ENCODE measurements at places on chromosomes 4 and X. TPM values are rescaled to one million over a fixed set of nuclear protein-coding genes. Genes with fewer than 3 reads are reported as not detected.

LNX1 gene
- total RNA-seq = 7.3 TPM

SLITRK4 gene
- total RNA-seq = 4.0 TPM

PCDH19 gene
- 0.89 TPM for total RNA-seq

SLC4A4 gene
- total RNA-seq = 2.3 TPM

GRCh38 chr4:102252171-102252570, 93.1 kb downstream of the SLC39A8 start:
- H3K27me3 ChIP-seq = no peaks in the 10 kb centered on the region
- H3K4me1 ChIP-seq = no peaks in the 10 kb centered on the region
- no peak for DNase-seq
- H3K36me3 ChIP-seq = no peaks in the 10 kb centered on the region

DNA sequence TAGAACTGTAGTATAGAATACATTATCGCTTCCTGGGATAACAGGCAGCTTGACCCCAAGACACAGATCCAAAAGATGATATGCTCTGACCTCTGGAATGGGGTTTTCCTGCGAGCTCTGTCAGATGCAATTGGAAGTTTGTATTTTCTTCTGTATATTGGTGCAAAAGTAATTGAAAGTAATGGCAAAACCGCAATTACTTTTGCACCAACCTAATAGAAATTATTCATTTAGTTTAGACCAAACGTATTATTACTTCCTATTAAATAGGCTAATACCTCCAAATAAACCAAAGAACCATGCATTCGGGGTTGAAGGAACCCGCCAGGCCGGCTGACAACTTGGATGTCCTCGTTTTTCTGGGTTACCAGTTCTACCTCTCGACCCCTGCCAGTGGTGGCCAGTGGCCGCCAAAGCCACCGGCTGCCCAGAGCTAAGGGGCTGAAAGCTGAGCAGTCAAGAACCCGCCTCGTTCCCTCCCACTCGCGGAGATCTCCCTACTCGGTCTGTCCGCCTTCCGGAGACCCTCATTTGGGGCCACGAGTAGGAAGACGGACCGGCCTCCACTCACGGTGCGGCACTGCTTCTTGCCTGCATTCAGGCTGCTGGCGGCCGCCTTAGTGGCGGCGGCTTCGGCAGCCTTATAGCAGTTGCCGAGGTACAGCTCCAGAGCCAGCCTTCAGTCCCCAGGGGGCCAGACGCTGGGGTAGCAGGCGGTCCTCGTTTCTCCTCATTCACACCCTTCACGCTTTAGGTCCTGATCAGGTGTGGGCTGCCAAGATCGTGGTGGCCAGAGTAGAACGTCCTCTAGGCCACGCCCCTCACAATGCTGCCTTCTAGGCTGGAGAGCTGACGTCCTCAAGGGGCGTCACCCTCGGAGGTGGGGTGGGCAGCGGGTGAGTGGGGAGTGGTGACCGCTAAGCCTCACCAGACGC, 121.9 kb downstream of the RBMX2 start:
- H3K36me3 ChIP-seq = no peaks in the 10 kb centered on the region
- no peaks in the 10 kb centered on the region for H3K4me1 ChIP-seq
- no peak overlapping the region for H3K27ac ChIP-seq
- H3K27me3 ChIP-seq = no peaks in the 10 kb centered on the region
- DNase-seq = peak; percentile 70
- peak overlapping the region; percentile 68 for H3K4me3 ChIP-seq

- H3K4me3 ChIP-seq = no peak overlapping the region
- no peak for DNase-seq
- H3K27me3 ChIP-seq = no peaks in the 10 kb centered on the region
- H3K36me3 ChIP-seq = no peaks in the 10 kb centered on the region
These were observed 29.5 kb downstream of the ARHGAP10 start for GRCh38 chr4:147761218-147761883.

- no peaks in the 10 kb centered on the region for H3K27me3 ChIP-seq
- H3K4me3 ChIP-seq = no peak overlapping the region
- no peak overlapping the region for H3K27ac ChIP-seq
- no peaks in the 10 kb centered on the region for H3K36me3 ChIP-seq
- no peak for DNase-seq
These were observed 127.0 kb upstream of the CASK start for GRCh38 chrX:42050345-42050744.

DNA sequence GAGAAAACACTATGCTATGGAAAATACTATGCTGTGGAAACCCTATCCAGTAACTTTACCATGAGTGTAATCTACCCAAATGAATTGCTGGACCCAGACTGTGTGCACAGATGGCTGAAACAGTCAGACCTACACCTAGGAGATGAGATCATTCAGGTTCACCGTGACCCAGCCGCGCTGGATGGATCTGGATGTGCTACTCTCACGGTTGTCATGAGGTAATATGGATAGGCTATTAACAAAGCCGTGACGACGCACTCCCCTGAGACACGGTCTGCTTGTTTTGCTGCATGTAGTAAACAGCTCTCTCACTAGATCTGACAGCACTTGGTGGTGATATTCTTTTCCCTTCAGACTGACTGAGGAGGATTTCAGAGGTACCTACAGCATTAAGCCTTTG, 832.5 kb upstream of the GRID2 start:
- DNase-seq = no peak
- no peaks in the 10 kb centered on the region for H3K27me3 ChIP-seq
- no peaks in the 10 kb centered on the region for H3K36me3 ChIP-seq
- H3K4me1 ChIP-seq = no peaks in the 10 kb centered on the region
- H3K4me3 ChIP-seq = no peak overlapping the region

GRCh38 chr4:53671757-53672156, 80.5 kb upstream of the LNX1 start:
- H3K4me3 ChIP-seq = no peak overlapping the region
- H3K36me3 ChIP-seq = no peaks in the 10 kb centered on the region
- no peaks in the 10 kb centered on the region for H3K4me1 ChIP-seq

DNA sequence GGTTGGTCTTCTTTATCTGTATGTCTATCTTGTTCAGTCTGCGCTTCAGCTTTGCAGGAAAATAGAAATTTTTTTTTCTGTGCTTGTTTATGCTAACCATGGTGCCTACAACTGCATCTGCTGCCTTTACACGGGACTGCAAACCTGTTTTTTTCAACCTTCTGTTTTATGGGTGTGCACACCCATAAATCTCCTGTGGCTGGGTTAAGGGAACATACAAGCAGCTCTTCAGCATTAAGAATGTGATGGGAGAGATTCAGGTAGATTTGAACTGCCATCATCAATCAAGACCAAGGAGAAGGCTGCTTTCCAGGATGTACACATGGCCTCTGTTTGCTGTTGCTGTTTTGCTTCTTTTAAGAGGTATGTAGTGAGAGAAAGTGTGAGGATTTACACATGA, 502.9 kb downstream of the ANKRD50 start:
- no peaks in the 10 kb centered on the region for H3K27me3 ChIP-seq
- H3K27ac ChIP-seq = no peak overlapping the region
- H3K36me3 ChIP-seq = no peaks in the 10 kb centered on the region

- H3K27ac ChIP-seq = no peak overlapping the region
- no peak for DNase-seq
- no peak overlapping the region for H3K4me3 ChIP-seq
- H3K36me3 ChIP-seq = no peaks in the 10 kb centered on the region
These were observed 53.8 kb downstream of the ZFYVE28 start for GRCh38 chr4:2364654-2365053.

GRCh38 chrX:20452487-20452886, 185.8 kb upstream of the RPS6KA3 start:
- H3K4me1 ChIP-seq = no peaks in the 10 kb centered on the region
- no peaks in the 10 kb centered on the region for H3K36me3 ChIP-seq
- H3K27ac ChIP-seq = no peak overlapping the region
- no peak overlapping the region for H3K4me3 ChIP-seq

All from GM23338 (cell line).